ENCODE measurements at places on chromosomes 2 and 18.

- no peak for DNase-seq
Measured at GRCh38 chr2:49068613-49069012, 85.7 kb downstream of the FSHR start.

DNA sequence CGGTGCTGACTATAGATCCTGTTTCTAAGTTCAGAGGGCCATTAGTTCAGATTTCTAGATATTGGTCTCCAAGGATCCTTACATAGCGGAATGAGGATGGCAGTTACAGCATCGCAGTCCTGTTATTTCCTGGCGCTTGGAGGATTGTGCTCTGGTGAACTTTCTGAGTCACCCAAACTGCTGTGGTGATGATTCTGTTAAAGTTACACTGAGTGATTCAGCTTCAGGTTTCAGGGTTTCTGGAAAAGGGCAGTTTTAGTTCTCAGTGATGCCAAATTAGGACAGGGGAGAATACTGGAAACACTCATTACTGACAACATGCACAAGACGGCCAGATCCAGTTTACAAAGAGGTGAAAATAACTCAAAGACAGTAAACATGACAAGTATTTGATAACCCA lies 52.1 kb upstream of the ANKRD62 start:
- DNase-seq: no peak

- no peak for DNase-seq
Measured at GRCh38 chr18:32174719-32175118, 15.1 kb upstream of the MEP1B start.

DNA sequence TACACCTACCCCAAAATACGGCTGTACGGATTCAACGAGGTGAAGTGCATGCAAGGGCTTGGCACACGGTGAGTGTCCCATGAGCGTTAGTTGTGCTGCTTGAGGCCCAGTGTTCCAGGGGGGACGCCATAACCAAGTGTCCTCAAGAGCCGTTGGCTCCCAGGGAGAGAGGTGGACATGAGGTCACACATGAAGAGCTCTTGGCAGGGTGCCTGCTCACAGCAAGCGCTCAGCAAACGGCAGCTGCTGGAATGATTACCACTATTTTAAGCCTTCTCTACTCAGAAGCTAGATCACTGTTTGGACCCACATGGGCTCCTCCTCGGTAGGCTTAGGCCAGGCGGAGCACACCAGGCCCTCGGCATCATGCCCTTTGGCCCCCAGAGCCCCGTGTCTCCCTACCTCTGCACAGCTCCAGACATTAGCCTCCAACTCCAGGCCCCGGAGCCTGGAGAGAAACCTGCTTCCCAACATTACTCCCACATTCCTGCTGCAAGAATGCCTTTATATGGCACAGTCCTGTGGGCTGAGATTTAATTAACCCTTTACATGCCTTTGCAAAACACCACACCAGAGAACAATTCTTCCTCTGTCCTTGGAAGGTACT lies 68.4 kb upstream of the PPP1CB start:
- no peak for DNase-seq

DNA sequence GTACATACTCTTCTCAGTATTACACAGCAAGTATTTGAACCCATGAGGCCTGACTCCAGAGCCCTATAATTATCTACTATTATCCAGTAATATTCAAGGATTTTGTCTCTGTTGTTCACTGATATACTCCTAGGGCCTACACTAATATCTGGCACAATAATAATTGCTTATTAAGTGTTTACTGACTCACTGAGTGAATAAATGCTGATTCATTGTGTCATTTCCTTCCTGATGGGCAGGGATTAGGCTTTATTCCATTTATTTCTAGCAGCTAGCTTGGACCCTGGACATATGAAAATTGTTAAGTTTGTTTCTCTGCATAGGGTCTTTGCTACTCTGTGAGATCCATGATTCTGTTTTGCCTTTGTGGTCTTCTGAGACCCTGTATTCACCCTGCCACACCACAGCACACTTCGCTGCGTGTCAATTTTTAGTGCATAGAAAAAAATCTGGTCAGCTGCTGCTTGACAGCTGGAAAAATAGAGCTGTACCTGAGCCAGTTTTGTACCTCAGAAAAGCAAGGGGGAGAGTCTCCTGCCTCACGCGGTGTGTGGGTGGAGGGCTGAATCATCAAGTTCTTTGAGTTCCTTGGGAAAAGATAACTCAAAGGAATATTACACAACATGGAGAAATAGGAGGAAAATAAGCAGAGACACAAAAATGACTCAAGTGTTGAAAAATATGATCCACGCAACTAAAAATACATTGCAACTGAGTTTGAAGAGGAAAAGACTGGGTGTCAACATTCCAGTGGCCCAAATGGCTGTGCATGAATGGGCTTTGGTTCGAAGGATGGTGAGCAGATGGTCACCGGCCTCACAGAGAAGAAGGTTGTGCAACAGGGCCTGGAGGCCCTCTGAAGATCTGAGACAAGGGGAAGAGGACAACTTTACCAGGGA lies 18.9 kb upstream of the DPP4 start:
- no peak for DNase-seq

GRCh38 chr2:236107536-236107935 lies 60.6 kb downstream of the GBX2 start:
- no peak for DNase-seq

GRCh38 chr18:54296062-54296461 lies 26.7 kb downstream of the POLI start:
- no peak for DNase-seq

DNA sequence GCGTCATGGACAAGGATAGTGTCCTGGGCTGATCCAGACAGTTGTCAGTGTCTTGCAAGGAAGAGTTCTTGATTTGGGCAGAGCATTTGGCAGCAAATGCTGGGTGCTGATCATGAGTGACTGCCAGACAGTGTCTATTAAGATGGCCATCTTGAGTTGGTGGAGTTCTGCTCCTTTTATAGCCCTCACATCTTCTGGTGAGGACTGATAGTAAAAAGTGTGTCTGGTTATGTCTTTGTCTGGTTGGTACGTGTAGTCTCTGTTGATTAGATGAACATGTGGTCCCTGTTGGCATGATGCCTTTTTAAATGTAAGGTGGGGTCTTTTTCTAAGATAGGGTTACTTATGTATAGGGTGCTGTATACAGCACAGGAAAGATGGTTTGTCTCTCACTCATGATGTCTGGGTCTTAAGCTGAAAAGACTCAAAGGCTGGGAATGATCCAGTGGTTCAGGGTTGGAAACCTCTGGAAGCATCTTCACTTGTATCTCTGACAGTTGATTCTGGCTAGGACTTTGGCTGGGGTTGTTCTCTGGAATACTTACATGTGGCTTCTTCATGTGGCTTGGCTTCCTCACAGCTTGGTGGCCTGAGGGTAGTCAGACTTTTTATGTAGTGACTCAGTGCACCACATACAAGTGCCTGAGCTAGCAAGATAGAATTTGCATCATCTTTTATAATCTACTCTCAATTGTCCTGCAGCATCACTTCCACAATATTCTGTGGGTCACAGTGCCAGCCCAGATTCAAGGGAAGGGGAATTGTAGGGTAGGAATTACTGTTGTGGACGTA lies 11.8 kb downstream of the MTX2 start:
- DNase-seq: no peak

- no peak for DNase-seq
Measured at GRCh38 chr18:29925566-29925965, 1117.0 kb downstream of the DSC3 start.

- DNase-seq: no peak
Measured at GRCh38 chr2:119475857-119476244, 44.2 kb downstream of the TMEM37 start.

GRCh38 chr2:67572721-67573435 lies 175.7 kb downstream of the ETAA1 start:
- no peak for DNase-seq

GRCh38 chr18:80193701-80194100 lies 53.6 kb downstream of the PARD6G start:
- DNase-seq: no peak

- DNase-seq: peak; percentile 27
Measured at GRCh38 chr2:88690591-88691338, 708 bp upstream of the RPIA start.

DNA sequence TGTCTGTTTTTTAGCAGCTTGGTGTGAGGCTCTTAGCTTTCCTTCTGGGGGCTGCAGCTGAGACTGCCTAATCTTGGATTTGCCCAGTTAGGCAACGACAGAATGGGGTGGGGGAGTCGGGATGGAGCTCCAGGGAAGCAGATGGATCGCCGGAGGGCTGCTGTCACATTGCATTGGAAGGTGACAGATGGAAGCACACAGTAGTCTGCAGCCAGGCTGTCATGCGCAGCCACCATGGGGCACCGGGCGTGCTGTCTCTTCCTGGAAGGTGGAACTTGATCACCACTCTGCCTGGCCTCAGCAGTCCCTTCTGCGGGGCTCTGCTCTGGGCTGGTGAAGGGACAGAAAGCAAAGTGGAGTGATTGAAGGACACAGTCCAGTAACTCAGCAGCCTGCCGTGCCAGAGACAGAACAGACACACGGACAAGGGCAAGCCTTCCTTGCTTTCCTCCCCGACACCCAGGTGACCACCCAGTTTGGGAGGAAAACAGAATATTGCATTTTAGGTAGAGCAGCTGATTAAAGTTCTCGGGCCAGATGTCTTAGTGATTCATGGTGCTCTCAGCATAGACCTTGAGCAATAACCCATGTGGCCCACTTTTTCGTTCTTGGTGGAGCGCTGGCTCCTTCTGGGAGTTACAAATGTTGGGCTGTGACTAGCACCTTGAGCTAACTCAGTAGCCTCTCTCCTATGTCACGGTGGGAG lies 40.9 kb downstream of the RNF144A start:
- no peak for DNase-seq

DNA sequence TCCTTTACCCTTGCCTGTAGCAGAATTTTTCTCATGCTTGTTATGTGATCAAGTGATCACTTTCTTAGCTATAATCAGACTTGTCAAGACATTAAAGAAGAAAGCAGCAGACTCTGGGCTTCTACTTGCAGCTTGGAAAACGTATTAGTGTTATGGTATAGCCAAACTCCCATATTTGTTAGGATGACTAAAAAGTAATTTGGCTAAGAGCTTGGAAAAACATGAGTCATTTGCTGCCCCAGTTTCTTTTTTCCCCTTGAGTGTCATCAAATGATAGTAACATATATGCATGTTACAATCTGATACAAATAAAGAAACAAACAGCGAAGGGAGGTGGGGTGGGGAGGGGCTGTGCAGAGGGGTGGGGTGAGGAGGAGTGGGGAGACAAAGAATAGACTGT lies 155.5 kb downstream of the IKZF2 start:
- no peak for DNase-seq

DNA sequence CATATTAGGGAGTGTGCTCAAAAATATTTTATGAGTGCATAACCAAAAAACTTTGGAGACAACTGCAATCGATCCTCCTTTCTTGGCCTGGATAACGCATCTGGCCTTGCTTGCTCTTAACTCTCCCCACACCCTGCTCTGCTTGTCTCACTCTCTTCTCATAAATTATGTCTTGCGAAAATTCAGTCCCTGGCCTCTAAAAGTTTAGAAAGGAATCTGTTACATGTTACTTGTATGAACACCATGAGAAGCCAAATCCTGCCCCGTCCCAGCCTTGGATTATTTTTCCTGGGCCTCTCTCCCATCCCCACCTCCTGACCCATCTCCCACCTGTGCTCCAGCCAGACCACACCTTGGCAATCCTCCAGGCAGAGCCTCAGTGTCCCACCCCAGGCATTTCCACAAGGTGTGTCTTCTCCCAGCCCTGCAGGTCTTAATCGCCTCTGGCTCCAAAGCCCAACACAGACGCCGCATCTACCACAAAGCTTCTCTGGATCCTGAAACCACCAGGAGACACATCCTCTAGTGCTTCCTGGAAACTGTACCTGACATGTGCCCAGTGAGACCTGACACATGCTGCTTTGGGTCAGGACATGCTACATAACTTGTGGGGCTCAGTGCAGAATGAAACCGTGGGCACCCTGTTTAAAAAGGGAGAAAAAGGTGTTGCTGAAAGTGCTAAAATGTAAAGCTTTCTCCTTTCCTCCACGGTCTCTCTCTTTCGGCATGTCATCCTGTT lies 99.6 kb upstream of the ST3GAL5 start:
- DNase-seq: no peak

DNA sequence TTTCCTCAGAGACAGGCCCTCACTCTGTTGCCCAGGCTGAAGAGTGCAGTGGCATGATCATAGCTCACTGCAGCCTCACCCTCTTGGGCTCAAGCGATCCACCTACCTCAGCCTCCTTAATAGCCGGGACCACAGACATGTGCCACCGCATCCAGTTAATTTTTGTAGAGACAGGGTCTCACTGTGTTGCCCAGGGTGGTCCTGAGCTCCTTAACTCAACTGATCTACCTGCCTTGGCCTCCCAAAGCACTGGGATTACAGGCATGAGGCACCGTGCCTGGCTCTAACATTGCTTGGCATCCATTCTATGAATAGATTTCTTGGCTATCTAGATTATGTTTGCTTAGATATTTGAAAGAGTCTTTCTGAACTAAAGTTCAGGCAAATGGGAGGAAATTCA lies 21.6 kb downstream of the R3HDM1 start:
- no peak for DNase-seq

DNA sequence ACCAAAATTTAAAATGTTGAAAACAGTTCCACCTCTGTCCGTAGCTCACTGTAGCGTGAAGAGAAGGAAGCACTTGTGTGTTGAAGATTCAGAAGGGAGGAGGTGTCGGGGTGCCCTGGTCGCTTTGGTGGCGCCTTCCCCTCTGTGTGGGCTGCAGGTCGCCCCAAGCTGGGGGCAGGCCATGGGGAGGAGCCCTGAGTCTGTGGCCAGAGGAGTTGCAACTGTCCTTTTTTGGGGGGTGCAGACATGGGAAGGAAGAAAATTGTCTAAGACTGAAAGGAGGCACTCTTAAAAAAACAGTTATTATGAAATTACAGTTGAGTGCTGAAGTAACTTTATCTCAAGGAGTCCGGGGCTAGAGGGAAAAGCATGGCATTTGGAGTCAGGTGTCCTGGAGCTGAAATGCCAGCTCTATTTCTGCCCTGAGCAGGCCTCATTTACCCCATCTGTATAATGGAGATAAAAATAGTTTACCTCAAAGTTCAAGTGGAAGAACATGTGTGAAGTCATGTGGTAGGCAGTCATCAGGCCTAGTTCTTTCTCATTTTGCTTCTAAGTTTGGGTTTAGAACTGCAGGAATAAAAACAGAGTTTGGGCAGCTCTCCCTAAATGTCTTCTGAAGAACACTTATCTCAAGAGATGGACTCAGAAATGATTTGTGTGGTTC lies 82.1 kb downstream of the RNF144A start:
- DNase-seq: no peak

- DNase-seq: no peak
Measured at GRCh38 chr18:2293109-2293839, 278.0 kb downstream of the METTL4 start.

- no peak for DNase-seq
Measured at GRCh38 chr2:26449278-26450030, 28.5 kb downstream of the OTOF start.

GRCh38 chr18:63928331-63928730 lies 20.6 kb downstream of the SERPINB10 start:
- no peak for DNase-seq

- DNase-seq: no peak
Measured at GRCh38 chr2:147420517-147420916, 424.3 kb upstream of the ACVR2A start.

GRCh38 chr18:31244771-31245394 lies 73.1 kb upstream of the DSG1 start:
- no peak for DNase-seq

- no peak for DNase-seq
Measured at GRCh38 chr2:176582176-176582575, 312.9 kb downstream of the MTX2 start.

Measured in stimulated activated CD4-positive, alpha-beta T cell treated with anti-CD3 and anti-CD28 coated beads, Interleukin-1b, Interleukin-23, amount 100 ng/mL, for 24 hours (primary cell).